Neural progenitor cell (in vitro differentiated cells): ENCODE measurements at places on chromosomes 5 and 9. TPM values are rescaled to one million over a fixed set of nuclear protein-coding genes. Genes with fewer than 3 reads are reported as not detected.

DNA sequence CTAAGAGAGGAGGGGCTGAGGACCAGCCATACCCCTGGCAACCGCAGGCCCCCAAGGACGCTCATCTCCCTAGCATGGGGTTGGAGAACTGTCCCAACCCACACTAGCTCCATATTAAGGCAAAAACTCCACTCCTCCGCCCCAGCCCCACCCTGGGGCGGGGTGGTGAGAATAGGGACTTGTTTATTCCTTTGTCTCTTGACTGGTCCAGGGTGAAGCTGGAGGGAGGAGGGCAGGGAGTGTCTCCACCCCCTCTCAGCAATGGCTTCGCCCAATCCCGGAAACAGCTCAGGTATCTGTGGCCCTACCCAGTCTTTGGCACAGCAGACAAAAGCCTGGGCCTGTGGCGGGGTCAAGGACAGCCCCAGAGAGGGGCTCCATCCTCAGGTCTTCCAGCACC is 16.9 kb downstream of the PRRX2 start:
- DNase-seq, result no peak
- H3K27ac ChIP-seq, result no peak overlapping the region
- peaks cover 1% of the 10 kb centered on the region for H3K4me1 ChIP-seq
- no peak overlapping the region for H3K4me3 ChIP-seq
- no peaks in the 10 kb centered on the region for H3K27me3 ChIP-seq

DNA sequence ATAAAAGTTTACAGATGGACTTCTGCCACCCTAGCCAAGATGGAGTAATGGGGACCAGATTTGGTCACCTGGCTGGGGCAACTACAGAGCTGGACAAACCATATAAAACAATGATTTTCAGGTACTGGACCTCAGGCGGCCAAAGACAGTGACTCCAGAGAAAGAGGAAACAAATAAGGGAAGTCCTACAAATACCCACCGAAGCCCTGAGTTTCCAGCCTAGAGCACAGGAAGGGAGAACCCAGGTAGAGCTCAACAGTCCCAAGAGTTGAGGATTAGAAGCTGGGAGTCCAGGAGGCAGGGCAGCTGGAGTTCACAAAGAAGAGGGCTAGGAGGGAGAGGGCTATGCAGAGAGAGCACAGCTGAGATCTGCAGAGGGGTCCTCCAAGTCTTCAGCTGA is 106.7 kb upstream of the NR5A1 start:
- no peaks in the 10 kb centered on the region for H3K36me3 ChIP-seq
- peaks cover 32% of the 10 kb centered on the region for H3K4me1 ChIP-seq
- H3K27me3 ChIP-seq, result no peaks in the 10 kb centered on the region
- no peak for DNase-seq
- no peak overlapping the region for H3K27ac ChIP-seq
- H3K4me3 ChIP-seq, result no peak overlapping the region

- H3K36me3 ChIP-seq, result no peaks in the 10 kb centered on the region
- H3K4me1 ChIP-seq, result peaks cover 23% of the 10 kb centered on the region
- H3K4me3 ChIP-seq, result peak overlapping the region; percentile 56
These were observed 395 bp downstream of the DRD1 start for GRCh38 chr5:175443514-175444059.

- H3K36me3 ChIP-seq, result no peaks in the 10 kb centered on the region
- DNase-seq, result no peak
- H3K27me3 ChIP-seq, result no peaks in the 10 kb centered on the region
- no peak overlapping the region for H3K4me3 ChIP-seq
- H3K4me1 ChIP-seq, result no peaks in the 10 kb centered on the region
These were observed 14.9 kb upstream of the FEM1C start for GRCh38 chr5:115559524-115559923.

- H3K4me1 ChIP-seq, result no peaks in the 10 kb centered on the region
- H3K36me3 ChIP-seq, result no peaks in the 10 kb centered on the region
- no peak overlapping the region for H3K27ac ChIP-seq
- H3K4me3 ChIP-seq, result no peak overlapping the region
- no peak for DNase-seq
These were observed 131.4 kb upstream of the IRX4 start for GRCh38 chr5:2014058-2014610.

- DNase-seq, result no peak
- peaks cover 7% of the 10 kb centered on the region for H3K27me3 ChIP-seq
- no peaks in the 10 kb centered on the region for H3K36me3 ChIP-seq
These were observed 5.5 kb upstream of the PRELID2 start for GRCh38 chr5:145840458-145841132.

GRCh38 chr5:158786390-158786789 is 313.3 kb downstream of the EBF1 start:
- H3K27ac ChIP-seq, result no peak overlapping the region
- no peaks in the 10 kb centered on the region for H3K4me1 ChIP-seq
- no peaks in the 10 kb centered on the region for H3K36me3 ChIP-seq
- no peaks in the 10 kb centered on the region for H3K27me3 ChIP-seq

GRCh38 chr5:67085616-67086015 is 111.0 kb downstream of the CD180 start:
- no peaks in the 10 kb centered on the region for H3K36me3 ChIP-seq
- H3K4me1 ChIP-seq, result peaks cover 8% of the 10 kb centered on the region
- H3K27me3 ChIP-seq, result no peaks in the 10 kb centered on the region

Gene MEGF9
- 5.0 and 6.2 TPM in 2 replicates for total RNA-seq

Gene ADGRD2
- 0.13 and 0.43 TPM in 2 replicates for total RNA-seq

Gene FOXD4L4
- 0.15 TPM in 1 of 2 replicates, not detected in the other for total RNA-seq

Gene PCSK1
- 2.3 and 3.9 TPM in 2 replicates for total RNA-seq
